Hematopoietic multipotent progenitor cell treated with erythropoietin and hydrocortisone succinate and interleukin-3 and kit ligand, for 6 days (in vitro differentiated cells): ENCODE measurements at places on chromosomes 11 and 22.

DNA sequence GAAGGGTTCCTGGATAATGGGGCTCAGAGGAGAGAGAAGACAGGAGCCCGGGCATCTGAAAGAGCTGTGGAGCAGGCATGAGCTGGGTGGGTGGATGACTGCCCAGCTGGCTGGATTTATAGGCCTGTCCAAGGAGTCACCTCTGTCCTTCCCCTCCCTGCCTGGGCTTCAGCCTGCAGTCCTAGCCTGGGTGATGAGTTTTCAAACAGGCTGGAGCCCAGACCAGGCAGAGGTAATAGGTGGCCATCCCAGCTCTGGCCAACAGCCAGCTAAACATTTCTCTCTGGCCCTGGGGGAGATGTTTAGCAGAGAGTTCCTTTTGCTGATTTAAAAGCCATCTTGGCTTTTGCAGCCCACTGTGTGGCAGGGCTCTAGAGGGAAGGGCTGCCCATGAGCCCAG, 5.4 kb downstream of the C11orf96 start:
- no peak for DNase-seq

DNA sequence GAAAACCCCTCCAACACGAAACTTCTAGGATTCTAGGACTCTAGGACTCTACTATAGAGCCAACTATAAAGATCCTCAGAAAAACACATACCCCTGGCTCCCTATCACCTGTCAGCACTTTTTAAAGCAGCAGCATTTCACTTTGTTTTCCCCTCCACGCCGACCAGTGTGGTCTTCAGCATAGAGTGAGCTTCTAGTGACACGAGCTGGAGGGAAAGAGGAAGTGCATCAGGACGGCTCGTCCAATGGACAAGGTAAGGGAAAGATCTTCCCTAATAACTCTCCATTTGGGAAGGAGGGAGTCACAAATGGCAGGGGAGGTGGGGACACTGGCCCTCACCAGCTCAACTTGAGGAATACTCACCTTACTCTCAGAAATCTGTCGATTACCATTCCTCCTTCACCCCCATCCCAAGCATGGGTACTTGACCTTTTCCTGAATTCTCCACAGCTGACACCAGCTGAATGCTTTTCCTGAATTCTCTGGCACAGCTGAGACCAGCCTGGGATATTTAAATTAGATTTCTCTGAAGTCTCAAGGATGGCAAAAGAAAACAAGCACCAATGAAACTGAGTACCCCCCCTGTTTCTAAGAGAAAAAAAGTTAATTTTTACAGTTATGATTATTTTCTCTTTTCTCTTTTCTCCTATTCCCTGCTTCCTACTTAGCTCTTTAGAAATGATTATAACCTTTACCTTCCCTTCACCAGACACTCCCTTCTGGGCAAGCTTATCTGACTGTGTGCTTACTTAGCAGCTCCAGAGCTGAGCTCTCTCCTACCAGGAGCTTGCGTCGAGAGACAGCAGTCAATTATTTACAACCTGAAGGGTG, 33.3 kb upstream of the NNMT start:
- peak; percentile 81 for DNase-seq

DNA sequence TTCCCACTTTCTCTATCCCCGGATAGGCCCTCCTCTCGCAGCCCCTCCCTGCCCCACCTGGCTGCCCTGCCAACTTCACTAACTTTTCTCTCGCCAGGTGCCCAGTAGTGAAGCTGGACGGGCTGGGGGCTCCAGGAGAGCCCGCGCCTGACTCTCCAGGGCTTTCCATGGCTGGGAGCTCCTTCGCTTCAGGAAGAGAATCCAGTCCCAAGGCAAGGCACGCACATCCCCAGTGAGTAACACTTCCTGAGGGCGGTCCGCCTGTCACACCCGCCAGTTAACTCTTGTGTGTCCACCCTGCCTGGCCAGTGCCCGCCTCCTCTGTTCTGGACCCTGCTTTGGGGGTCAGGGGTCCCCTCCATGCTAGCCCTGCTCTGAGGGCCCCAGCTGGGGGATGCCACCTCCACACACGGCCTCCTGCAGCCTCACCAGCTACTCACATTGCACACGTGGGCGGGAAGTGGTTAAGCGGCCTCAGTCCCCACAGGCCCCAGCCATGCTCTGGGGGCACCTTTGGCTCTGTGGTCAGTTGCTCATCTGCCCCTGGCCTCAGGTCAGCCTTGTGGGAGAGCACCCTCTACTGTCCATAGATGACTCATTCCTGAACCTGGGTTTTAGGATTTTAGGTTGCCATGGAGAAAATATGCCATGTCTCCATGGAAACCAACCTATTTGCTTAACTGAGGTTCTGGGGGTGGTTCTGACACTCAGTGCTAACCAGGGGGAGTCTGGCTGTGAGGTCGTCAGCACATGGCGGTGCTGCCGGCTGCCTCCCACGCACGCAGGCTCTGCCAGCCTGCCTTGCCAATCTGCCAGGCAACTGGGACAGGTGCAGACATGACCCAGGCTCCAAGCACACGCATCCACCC, at the start of gene RIN1:
Gene RIN1 (minus strand): TSS at position 201 of the 869 bp plus-strand sequence. CDS start 32 bp downstream, at position 169.
- peak; percentile 58 for DNase-seq

GRCh38 chr11:78361228-78361627, 56.4 kb downstream of the GAB2 start:
- DNase-seq, result no peak

- no peak for DNase-seq
These were observed 816.3 kb downstream of the BRD1 start for GRCh38 chr22:49011379-49011768.

- DNase-seq, result no peak
These were observed 11.7 kb downstream of the CERK start for GRCh38 chr22:46726066-46726985.

GRCh38 chr22:37351232-37351631, 68.9 kb downstream of the CYTH4 start:
- no peak for DNase-seq
